ENCODE measurements at places on chromosomes 3 and 15.

DNA sequence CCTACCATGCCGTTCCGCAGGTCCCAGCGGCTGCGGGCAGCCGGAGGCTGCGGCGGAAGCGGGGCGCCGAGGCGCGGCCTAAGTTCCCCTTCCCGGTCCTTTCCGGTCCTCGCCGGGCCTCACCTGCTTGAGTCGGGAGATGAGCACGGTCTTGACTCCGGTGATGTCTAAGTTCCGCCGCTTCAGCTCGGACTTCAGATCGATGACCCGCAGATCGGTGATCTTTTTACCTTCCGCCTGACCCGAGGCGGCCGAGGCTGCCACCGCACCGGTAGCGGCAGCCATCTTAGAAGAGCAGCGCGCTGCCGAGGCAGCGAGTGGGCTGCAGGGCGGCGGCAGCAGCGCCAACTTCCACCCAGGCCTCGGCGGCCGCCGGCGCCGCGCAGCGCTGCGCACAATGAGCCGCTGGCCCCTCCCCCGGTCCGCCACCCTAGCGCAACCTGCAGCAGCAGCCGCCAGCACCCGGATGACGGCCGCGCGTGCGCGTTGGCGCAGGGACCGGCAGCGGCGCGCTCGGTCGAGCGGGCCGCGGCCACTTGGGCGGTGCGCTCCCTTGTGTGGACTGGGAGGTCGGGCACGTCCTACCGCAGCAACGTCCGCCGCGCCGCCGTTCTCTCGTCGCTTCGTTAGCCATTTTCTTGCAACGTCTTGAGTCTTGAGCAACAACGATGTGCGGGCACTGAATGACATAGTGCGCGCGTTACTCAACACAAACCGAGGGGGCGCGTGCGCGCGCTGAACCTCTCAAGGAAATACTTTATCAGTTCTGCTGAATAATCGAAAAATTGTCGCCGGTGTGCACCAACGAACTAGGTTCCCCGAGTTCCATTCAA is at the start of gene SLTM:
SLTM (minus strand) TSS at position 399 of the 833 bp plus-strand sequence; CDS start at position 285, 114 bp downstream.
- peak; percentile 96 for DNase-seq

DNA sequence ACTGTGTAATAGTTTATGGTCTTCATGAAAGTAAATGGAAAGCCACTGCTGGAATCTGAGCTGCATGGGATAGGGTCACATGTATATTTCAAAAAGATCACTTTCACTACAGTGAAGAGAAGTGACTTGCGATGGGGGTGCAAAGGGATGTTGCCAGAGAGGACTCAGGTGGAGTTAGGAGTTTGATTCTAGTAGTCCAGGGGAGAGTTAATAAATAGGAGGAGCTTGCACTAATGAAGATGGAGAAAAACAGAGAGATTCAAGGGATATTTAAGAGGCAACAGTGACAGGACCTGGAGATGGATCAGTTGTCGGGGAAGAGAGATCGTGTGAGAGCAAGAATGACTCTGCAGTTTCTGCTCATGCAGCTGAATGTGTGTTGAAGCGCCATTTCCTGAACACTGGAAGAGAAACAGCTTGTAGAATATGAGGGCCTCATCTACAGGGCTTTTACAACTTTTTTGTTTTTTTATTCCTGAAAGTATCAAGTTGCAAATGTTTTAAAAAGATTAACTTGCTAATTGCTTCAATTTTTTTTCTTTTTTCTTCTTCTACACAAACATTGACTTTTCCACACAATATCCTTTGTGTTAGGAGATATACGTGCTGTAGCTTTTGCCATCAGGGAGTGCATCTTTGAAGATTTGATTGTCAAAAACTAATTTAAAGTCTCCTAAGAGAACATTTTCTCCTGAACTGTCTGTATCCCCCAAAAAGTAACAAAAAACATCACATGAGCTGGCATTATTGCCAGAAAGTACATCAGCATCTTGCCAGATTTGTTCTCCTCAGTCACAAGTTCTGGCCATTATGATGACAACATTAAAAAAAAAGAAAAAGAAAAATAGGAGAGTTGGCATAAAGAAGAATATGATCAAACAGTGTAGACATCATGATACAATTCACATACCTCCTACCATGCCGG is 37.5 kb downstream of the SETMAR start:
- DNase-seq: no peak

DNA sequence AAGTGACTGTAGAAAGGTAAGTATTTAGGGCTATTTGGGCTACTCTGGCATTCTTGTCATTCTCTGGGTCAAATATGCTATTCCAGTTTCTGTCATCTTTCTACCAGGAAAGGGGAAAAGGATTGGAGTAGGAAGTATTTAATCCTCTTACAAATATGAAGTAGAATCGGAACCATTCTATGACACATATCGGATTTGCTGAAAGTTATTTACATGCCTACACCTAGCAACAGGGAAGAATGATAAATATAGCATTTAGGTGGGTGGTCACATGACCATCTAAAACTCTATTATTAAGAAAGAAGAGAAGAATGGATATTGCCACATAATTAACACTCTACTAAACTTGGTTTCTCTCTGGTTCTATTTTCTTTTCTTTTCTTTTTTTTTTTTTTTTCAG is 1353.1 kb downstream of the ZPLD1 start:
- DNase-seq: no peak

GRCh38 chr3:147113293-147114044 is 292.9 kb downstream of the ZIC4 start:
- DNase-seq: no peak

DNA sequence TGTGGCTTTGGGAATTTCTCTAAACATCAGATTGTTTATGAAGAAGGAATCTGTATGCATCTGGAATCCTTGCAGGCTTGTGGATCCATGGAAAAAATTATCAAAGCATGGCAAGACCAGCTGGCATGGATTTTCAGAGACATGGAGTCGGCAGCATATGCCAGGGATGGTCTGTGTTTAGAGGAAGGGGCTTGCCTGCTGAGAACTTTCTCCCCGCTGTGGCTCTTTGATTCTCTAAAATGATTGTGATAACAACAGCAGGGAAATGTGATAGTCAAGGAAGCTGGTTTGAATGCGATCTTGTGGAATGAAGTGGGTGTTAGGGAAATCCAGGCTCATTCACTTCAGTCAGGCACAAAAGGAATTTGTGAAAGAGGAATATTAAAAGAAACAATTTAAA is 245.7 kb upstream of the THRB start:
- no peak for DNase-seq

- no peak for DNase-seq
Observed at GRCh38 chr15:36757189-36757814, 177.9 kb downstream of the CDIN1 start.

DNA sequence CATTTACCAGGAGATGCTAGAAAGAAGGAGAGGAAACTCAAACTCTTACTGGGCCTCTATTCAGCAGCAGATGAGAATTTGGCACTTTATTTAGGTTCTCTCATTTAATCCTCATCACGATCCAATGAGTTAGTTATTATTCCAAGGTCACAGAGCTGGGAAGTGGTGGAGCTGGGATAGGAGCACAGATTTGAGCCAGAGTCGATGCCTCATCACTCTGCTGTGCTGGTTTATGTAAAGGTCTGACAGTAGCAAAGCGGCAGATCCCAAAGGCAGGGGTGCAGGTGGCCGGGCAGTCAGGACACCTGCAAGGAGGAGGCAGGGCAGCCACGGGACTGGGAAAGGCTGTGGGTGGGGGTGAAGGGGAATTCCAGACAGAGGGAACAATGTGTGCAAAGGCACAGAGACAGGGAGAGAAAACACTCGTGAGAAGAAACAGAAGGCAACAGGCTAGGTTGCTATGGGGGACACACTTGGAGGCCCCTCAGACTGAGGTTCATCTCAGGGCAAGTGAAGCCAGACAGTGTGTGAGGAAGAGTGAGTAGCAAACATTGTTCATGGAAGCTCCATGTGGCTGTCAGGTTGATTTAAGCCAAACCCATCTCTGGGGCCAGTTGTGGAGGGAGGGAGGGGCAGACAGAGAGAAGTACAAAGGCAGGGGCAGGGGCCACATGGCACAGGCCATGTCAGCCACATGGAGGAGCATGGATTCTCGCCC is 26.8 kb downstream of the RAB6B start:
- DNase-seq: no peak

DNA sequence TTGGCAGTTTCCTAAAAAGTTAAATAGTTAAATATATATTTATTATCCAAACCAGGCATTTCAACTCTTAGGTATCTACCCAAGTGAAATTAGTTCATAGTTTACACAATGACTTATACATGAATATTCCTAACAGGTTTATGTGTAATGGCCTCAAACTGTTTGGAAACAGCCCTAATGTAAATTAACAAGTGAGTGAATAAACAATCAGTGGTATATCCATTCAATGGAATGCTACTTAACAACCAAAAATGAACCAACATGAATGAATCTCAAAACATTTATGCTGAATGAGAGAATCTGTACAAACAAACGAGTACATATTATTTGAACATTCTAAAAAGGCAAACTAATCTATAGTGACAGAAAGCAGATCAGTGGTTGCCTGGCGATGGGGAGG is 33.5 kb downstream of the PRTG start:
- DNase-seq: no peak

DNA sequence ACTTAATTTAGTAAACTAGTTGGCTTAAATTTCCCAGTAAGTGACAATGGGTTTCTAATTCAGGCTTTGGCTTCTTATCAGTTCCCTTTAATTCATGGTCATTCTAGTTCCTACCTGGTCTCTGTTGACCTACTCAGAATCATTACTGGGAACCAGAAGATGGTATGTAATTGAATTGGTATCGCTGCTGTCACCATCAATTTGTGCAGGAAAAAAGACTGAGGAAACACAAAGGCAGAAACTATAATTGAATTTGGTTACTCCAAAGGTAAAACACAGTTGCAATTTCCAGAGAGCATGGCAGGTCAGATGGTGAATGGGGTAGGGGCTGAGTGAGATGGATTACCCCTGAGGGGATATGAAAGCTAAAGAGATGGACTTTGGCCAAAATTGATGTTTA is 226.5 kb upstream of the GAP43 start:
- DNase-seq: no peak

DNA sequence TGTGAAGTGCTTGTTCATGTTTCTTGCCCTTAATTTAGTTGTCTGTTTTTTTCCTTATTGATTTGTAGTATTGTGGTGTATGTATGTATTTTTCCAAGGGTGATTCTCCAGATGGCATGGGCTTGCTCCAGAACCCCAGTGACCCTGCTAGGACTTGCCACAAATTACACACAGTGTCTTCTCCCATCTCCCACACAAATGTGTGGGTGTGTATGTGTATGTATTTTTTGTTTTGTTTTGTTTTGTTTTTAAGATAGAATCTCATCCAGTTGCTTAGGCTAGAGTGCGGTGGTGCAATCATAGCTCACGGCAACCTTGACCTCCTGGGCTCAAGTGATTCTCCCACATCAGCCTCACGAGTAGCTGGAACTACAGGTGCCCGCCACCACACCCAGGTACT is 36.2 kb upstream of the ARID3B start:
- no peak for DNase-seq

DNA sequence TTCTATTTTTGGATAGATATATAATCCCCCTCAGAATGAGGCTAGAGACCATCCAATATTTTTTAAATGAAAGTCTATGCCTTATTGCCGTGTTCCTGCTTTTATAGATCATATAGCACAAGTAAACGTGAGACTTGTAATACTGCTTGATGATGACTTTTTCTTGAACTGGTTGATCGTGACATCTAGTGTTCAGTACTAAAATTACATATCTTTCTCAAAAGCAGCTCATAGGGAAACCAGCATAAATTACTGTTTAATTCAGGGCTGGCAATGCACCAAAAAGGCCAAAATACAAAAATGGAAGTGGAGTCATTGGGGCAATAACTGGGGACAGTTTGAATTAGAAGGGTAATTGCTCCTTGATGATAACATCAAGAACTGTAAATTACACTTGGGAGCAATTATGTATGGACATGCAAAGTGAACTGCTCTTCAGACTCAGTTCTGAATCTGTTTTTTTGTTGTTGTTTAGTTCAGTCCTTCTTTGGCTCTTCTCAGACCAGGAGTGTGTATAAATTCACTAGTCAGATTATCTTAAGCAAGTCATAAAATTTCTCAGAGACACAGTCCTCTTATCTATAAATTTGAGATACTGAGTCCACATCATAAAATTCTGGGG is 325.3 kb downstream of the THSD4 start:
- no peak for DNase-seq

- no peak for DNase-seq
Observed at GRCh38 chr3:185361920-185362319, 1.0 kb upstream of the MAP3K13 start.

GRCh38 chr15:98113327-98113726 is 152.8 kb downstream of the ARRDC4 start:
- DNase-seq: no peak

All from activated CD8-positive, alpha-beta memory T cell treated with anti-CD3 and anti-CD28 coated beads for 24 hours (primary cell).